Esophagus squamous epithelium (tissue), 5 donors: ENCODE measurements at places on chromosomes 11 and 22.

GRCh38 chr11:2159536-2160413 lies 1.2 kb downstream of the INS start:
- no peak for DNase-seq

GRCh38 chr11:116533186-116533825 lies 239.5 kb downstream of the BUD13 start:
- no peak for DNase-seq

- no peak for DNase-seq
These were observed 96.7 kb upstream of the GALNT18 start for GRCh38 chr11:11718511-11718910.

- no peak for DNase-seq
These were observed 67.5 kb upstream of the AMOTL1 start for GRCh38 chr11:94700622-94701021.

GRCh38 chr11:30316237-30316636 lies 6.7 kb upstream of the ARL14EP start:
- DNase-seq = no peak

DNA sequence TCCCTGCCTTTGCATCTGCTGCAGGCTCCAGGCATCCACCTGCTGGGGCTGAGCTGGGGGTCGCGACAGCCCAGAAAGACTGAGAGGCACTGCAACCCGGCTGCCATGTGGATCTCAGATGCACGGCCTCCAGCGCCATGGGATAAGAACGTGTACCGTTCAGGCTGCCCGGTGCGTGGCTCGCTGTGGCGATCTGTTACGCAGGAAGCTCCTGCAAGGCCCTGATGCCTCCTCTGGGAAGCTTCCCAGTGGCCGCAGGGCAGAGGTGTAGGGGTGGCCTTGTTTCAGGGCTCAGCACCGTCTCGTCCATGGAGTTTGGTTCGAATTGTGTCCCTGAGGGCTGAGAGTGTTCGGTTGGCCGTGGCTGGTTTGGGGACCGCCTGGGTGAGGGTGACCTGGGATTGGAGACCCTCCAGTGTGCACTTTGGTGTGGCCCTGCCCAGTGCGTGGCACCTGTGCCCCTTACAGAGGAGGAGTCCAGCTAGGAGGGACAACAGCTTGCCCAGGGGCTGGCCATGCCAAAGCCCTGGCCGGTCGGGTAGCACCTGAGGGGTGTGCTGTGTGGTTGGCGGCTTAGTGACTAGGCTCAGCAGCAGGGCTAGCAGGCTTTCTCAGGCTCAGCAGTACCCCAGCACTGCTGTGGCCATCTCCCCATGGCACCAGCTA lies 1184.5 kb downstream of the BRD1 start:
- DNase-seq = no peak

- no peak for DNase-seq
These were observed 36.1 kb downstream of the NEU3 start for GRCh38 chr11:75024764-75025211.

DNA sequence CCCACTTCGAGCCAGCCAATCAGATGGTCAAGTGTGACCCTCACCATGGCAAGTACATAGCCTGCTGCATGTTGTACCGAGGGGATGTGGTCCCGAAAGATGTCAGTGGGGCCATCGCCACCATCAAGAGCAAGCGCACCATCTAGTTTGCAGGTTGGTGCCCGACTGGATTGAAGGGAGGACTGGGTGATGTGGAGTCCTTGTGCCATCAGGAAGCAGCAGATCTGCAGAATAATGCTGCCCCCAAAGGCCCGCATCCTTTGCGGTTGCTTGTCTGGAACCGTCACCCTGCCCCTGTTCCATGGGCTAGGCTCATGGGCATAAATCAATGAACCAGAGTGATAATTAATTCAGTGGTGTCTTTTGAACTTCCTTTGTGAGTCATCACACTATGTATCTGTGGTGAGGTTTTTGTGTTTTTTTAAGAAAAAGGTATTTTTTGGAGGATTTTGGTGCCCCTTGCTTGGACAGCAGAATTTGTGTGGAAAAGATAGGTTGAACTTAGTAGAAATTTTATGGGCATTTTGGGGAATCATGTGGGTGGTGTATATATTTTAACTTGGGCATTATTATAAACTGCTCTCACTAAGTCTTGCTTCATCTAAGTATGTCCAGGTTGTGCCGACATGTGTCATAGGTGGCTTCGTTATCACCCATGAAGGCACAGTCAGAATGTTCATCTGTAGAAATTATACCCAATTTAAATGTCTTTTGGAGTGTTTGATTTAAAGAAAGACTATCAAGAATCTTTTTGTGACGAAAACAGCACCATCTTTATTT lies 22.3 kb downstream of the LRRC74B start:
- no peak for DNase-seq

- DNase-seq = no peak
These were observed 10.6 kb downstream of the TMEM184B start for GRCh38 chr22:38262051-38262795.

DNA sequence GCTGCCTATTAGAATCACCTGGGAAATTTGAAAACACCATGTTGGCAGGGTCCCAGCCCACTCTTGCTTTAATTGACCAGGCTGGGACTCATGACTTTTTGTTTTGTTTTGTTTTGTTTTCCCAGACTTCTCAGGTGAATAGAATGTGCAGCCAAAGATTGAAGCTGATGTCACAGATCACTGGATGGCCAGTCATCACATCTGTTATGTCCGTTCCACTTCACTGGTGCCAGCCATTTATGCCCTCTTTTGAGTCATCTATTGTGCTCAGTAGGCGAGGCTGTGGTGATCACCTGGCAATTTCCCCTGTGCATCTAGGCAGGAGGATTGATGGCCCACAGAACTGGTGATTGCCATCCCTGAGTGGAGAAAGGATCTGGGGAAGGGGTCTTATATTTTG lies 297.3 kb downstream of the INSC start:
- no peak for DNase-seq

GRCh38 chr22:28904211-28904896 lies 21.0 kb downstream of the ZNRF3 start:
- DNase-seq = no peak

DNA sequence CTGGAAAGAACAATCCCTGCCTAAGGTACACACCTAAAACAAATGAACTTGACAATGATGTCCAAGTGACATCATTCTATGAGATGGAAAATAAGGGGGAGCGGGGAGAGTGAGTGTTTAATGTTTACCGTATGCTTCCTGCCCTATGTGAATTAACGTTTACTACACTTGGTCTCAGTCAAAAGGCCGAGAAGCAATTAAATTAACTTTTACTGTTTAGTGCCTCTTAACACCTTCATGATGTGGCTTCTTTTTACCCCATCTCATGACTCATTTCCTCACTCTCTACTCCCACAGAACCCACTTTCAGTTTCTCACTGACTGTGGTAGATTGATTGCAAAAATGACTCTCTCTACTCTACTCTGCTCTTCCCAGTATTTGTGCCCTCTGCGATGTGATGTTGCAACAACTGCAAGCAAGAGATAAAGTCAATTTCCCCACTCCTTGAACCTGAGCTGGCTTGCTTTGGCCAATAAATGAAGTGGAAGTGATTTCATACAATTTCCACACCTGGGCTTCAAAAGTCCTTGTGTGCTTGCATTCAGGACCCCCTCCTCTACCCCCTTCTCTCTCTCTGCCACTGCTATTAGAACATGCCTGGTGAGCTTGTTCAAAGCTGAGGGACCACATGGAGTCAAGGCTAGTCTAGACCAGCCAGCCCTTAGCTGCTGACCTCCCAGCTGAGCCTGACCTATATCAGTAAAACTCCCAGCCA lies 11.6 kb upstream of the ALKBH3 start:
- DNase-seq = no peak

DNA sequence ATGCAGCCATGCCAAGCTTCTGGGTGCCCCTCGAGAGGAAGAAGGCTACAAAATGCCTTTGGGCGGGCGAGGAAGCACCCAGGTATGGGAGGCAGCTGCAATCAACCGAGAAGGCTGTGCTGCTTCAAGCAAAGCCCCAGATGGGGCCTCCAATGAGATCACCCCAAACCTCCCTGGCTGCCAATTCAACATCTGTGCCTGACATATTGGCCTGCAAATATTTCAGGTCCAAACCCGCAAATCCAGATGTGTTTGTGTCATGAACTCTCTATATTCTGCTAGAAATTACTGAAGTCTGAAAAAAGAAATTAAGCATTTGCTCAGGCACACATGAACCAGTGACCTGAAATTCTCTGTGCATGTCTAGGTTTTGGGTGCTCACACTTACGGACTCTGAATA lies 78.8 kb upstream of the RCN1 start:
- no peak for DNase-seq

DNA sequence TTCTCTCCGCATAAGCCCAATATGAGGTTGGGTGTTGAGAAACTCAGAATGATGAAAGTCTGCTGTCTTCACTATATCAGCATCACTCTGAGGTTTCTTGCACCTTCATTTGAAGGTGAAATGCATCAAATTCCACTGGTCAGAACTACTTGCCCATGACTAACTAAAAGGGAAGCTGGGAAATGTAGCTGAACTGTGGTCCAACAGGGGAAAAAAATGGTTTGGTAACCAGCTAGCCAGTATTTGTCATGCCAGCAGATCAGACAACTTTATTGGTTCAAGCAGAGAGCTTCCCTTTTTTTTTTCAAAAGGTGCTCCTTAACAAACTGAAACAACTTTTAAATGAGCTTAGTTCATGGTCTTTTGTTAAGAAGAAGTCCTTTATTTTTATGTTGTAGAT lies 14.2 kb upstream of the PIK3C2A start:
- no peak for DNase-seq

DNA sequence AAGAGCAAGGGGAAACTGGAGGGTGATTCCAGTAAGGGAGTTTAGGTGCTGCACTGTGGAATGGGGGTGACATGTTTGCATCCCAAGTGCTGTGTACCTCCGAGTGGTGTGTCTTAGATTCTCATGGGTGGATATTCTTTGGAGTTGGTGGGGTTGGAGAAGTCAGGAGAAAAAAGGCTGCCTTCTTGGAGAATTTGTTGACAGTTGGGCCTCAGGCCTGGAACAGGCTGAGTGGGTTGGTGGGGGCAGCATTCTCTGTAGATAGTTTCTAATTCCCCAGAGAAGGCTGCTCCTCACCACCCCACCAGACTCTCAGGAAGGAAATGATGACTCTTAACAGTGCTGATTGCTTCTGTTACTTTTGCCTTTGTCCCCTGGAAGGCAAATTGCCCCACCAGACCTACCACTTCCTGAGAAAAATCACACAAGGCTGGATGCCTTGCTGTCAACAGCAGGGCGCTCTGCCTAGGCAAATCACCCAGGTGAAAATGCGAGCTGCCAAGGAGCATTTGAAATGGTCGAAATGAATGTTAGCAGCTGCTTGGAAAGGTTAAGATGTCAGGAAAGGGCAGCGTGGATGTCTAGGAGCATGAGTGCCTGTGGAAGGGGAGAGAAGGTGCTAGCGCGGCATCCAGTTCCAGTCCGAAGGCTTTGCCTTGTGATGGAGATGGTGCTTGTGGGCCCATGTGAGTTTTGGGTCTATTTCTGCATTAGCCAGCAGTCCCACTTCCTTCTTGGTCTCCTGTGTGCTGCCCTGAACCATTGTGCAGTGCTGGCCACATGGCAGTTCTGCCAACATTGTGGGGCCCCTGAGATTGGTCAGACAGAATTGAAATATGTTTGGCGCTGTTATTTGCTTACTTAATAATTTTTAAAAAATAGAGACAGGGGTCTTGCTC lies 29.7 kb upstream of the SORL1-AS1 start:
- DNase-seq = no peak

GRCh38 chr22:27370987-27371386 lies 430.6 kb downstream of the MN1 start:
- DNase-seq = no peak

- DNase-seq = no peak
These were observed 29.6 kb downstream of the TRIM29 start for GRCh38 chr11:120108154-120108784.
